ACHN (cell line): ENCODE measurements at places on chromosomes 12 and 14.

GRCh38 chr12:25200703-25201102 lies 5.7 kb downstream of the ETFRF1 start:
- peak; percentile 70 for DNase-seq

DNA sequence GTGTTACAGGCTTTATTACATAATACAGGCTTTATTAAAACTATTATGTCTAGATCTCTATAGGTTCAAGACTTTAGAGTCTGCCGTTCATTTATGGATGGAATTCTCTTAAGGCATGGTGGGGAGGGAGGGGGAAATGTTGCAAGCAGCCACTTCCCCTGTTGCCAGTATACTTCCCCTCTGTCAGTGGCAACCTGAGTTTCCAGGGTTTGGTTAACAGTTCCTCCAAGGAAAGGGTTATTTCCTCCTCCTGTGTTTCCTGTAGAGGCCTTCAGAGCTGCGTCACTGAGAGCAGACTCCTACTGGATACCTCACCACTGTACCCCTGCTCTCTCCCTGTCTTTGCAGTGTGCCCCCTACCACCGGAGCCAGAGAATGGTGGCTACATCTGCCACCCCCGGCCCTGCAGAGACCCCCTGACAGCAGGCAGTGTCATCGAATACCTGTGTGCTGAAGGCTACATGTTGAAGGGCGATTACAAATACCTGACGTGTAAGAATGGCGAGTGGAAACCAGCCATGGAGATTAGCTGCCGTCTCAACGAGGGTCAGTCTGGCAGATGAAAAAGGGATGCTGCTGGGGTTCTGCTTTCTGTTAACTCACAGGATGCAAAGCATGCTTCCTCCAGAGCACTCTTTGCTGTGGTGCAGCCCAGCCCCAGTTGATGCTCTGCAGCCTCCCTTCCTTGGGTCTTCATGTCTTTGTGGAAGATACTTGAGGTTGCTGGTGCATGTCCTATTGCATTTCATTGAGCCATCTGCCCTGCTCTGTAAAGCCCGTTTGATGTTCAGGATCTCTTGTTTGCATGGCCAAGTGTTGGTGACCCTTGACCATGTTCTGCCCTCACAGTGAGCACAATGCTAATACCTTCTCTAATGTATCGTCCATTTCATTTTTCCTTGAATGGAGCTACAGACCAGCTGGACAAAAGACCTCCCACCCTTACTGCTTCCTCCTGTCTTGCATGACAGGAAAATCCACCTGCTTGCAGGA lies 63.6 kb upstream of the SRSF5 start:
- DNase-seq: no peak

- no peak for DNase-seq
Observed at GRCh38 chr12:115791331-115791730, 486.2 kb downstream of the MED13L start.

DNA sequence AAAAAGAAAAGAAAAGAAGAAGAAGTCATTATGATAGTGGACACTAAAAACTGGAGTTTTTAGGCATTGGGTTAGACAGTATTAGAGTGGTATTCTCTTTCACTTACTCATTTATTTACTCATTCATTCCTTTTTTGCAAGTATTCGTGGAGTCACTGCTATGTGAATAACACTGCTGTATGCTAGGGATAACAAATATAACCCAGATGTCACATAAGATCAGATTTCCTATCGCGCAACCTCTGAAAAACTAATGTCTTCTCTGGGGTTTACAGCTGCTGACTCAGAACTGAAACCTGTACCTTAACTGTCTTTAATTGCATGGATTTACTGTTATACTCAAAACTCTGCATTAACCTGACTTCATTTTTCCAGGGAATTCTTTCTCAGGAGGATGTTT lies 353.7 kb downstream of the LRIG3 start:
- no peak for DNase-seq

GRCh38 chr12:57617942-57618341 lies 6.7 kb downstream of the ARHGEF25 start:
- no peak for DNase-seq

- DNase-seq: no peak
Observed at GRCh38 chr14:74507840-74508239, 14.3 kb downstream of the ISCA2 start.

DNA sequence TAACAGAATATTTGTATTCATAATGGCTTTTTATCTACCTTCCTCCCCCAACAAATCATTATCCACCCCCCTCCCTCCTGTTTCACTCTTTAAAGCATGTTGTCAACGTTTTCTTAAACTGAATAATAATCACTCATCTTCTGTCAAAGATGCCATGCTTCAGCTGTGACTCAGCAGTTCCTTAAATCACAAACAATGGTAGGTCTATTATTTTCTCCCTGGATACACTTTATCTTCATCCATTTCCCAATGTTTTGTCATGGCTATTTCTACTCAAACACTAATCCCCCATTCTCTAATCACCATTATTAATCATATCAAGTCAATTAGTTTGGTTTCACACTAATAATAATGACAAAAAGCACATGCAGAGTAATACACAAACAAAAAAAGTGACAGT lies 6.5 kb downstream of the CLEC12B start:
- DNase-seq: no peak

- no peak for DNase-seq
Observed at GRCh38 chr14:92534932-92535643, 21.5 kb downstream of the RIN3 start.

GRCh38 chr12:91555436-91556415 lies 373.1 kb upstream of the DCN start:
- DNase-seq: no peak

DNA sequence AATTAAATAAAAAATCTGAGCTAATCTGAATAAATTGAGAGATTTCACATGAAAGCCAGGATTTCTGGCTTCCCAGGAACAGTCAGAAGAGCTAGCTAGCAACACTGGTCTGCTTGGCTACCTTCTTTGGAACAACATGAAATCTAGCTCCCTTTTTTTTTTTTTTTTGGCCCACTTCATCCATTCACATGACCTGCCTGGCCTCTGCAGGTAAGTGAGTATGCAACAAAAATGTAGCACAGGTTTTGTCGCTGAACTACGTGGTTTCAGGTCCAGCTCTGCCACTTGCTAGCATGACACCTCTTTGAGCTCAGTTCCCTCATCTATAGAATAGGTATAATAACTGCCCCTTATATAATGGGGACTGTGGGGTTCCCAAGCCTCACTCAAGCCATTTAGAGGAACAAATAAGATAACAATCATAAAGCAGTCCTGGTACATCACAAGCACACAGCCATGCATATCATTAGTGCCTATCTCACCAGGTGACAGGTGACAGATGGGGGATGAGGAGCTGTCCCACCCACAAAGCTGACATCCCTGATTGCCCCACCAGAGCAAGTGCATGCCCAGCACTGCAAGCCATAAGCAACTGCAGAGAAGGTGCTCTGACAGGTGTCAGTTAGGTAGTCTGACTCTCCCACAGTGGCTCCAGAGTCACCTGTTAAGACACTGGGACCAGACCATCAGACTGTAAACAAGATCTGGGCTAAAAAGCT lies 25.6 kb downstream of the PXN start:
- DNase-seq: no peak

DNA sequence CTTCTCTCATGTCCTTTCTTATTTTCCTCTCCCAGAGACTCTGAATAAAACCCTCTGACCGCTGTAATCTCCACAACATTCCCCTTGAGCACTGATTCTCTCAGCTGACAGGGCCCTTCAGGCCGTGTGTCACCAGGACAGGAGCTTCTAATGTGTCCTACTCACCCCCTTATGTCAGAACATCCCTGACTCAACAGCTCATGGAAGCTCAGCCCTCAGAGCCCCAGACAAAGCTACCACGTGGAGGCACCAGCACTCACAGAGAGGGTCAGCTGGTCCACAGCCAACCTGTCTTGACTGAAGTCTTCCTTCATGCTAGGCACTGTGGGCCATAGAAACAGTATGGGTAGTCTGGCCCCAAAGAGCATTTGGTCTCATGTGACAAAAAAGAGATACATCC lies 49.8 kb downstream of the SMUG1 start:
- DNase-seq: no peak

GRCh38 chr12:33813536-33813935 lies 208.8 kb upstream of the ALG10 start:
- no peak for DNase-seq

DNA sequence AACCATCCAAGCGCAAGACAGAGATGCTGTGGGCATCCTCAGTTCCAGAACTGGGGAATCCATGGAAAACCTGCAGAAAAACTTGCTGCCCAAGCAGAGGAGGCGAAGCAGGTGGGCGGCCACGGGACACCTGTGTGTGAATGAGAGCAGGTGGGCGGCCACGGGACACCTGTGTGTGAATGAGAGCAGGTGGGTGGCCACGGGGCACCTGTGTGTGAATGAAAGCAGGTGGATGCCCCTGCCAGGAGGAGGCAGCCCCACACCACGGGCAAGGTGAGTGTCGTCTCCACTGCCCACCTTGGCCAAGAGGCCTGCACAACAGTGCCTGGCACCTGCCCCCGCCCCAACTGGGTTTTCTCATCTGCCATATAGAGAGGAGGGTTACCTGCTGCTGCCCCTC lies 59.2 kb downstream of the GSC start:
- DNase-seq: no peak

DNA sequence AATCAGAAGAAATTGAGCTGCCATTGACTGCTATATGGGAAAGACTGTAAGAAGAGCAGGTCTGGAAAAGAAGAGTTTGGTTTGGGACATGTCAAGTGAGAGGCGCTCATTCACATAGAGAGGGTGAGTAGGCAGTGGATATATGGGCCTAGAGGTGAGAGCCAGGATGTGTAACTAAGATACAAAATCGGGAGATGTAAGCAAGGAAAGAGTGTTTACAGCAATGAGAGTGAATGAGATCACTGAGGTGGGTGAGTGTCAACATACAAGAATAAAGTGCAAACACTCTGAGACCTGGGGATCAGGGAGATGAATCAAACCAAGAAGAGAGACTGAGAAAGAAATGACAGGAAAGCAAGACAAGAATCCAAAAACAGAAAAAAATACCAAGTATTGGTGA lies 58.0 kb upstream of the RTRAF start:
- DNase-seq: no peak

- DNase-seq: peak; percentile 80
Observed at GRCh38 chr12:40224439-40225291, at the start of gene LRRK2. Gene LRRK2, plus strand, starts transcription at chr12:40224997. Its CDS starts 135 bp downstream, at chr12:40225132.

DNA sequence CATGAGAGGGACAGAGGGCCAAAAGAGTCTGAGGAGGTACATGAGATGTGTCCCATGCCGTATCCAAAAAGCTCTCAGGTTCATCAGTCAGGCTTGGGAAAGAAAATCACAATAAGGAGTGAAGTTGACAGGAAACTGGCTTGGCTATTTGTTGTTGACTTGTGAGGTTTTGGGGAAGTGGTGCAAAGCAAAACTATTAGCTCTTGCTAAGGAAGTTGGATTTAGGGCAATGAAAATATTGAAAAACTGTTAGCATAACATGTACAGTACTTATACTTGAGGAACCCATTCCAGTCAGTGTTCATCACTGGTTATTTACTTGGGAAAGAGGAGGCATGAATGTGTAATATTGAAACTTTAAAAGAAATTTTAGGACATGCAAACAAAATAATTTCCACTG lies 145.9 kb downstream of the DUSP6 start:
- DNase-seq: no peak

- DNase-seq: no peak
Observed at GRCh38 chr12:90299121-90299520, 590.5 kb upstream of the ATP2B1 start.

DNA sequence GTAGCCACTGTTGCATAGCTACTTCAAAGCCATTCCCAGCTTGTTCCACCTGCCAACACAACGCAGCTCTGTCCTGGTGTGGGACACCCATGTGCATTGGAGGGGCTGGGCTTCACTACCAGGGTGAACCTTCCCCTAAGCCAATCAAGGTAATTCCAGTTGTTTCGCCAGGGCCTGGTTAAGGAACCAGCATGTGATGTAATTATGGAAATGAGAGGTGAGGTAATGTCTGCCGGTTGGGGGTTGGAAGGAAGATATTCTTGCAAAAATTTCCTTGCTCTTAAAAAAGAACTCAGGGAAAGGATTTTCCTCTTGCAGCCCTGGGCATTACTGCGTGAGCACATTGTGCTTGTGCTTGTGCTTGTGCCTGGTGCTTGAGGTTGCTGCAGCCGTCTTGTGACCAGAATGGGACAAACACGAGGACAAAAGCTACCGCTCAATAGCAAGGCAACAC lies 14.9 kb downstream of the TUBA1C start:
- DNase-seq: no peak

GRCh38 chr12:71504476-71504875 lies 64.9 kb downstream of the LGR5 start:
- no peak for DNase-seq

DNA sequence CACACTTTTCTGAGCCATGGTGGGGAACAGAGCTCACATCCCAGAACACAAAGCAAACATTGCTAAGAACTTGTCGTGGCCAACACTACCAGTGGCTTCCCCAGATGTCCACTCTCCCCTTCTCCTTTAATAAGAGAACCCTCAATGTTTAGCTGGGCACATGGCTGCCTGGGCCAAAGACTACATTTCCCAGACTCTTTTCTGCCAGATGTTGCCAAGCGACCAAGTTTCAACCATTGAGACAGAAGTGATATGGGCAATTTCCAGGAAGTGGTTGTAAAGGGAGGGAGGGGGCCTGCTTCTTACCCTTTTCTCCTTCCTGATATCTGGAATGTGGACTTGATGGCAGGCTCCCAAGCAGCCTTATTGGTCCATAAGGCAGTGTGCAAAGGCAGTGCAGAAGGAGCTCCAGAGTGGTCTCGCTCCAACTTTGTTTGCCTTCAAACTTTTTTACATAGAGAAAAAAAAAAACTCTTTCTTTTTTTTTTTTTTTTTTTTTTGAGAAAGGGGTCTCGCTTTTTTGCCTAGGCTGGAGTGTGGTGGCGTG lies 24.9 kb upstream of the JDP2 start:
- no peak for DNase-seq

- no peak for DNase-seq
Observed at GRCh38 chr14:38502239-38502638, 246.3 kb upstream of the CLEC14A start.

GRCh38 chr14:92041203-92041602 lies 1.3 kb upstream of the TRIP11 start:
- DNase-seq: no peak

- DNase-seq: no peak
Observed at GRCh38 chr12:71744522-71745300, 10.0 kb upstream of the RAB21 start.

GRCh38 chr12:131397493-131398181 lies 313.3 kb upstream of the SFSWAP start:
- no peak for DNase-seq

- DNase-seq: no peak
Observed at GRCh38 chr14:53890611-53891101, 66.0 kb downstream of the BMP4 start.

DNA sequence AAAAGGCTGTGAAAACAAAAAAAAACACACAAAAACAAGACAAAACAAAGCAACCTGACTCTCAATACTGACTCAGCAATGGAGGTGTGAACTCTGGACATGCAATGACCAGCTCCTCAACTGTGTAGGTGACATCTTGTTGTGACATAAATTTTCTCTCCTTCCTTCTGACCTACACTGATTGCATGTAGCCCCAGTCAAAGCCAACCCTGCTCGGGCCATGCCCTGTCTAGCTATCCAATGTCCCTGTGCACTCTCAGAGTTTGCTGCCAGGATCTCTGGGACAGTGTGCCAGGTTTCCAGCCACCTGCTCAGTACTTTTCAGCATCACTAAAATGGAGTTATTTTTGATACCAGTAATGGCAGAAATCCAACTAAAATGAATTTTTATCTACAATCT lies 18.9 kb upstream of the CRACR2A start:
- no peak for DNase-seq

- no peak for DNase-seq
Observed at GRCh38 chr12:90519285-90519684, 435.7 kb downstream of the CCER1 start.
